Natural killer cell (primary cell): ENCODE measurements at places on chromosomes 4 and X. TPM values are rescaled to one million over a fixed set of nuclear protein-coding genes. Genes with fewer than 3 reads are reported as not detected.

Gene ENAM
- not detected for total RNA-seq

Gene INTS12
- 19.9 TPM for total RNA-seq

DNA sequence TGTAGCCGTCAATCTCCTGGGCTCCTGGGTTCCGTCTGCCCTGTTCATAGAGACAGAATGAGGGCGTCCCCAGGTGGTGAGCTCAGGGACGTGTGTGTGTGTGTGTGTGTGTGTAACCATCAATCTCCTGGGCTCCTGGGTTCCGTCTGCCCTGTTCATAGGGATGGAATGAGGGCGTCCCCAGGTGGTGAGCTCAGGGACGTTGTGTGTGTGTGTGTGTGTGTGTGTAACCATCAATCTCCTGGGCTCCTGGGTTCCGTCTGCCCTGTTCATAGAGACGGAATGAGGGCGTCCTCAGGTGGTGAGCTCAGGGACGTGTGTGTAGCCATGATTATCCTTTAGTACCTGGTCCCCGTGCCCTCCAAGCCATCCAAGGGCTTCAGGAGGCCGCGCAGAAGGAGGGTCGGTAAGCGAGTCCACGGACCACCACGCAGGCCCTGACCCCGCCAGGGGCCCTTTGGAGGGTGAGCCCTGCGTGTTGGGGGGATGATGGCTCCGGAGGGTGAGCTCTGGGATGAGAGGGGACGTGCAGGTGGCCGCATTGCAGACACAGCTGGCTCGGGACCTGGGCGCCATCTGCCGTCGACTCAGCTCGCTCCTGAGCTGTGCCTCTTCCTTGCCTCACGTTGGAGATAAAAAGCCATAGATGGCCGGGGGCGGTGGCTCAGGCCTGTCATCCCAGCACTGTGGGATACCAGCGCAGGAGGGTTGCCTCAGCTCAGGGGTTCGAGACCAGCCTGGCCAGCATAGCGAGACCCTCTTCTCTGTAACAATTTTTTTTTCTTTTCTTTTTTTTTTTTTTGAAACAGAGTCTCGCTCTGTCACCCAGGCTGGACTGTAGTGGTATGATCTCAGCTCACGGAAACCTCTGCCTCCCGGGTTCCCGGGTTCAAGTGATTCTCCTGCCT lies 5.4 kb upstream of the GTPBP6 start:
- DNase-seq = peak; percentile 73

DNA sequence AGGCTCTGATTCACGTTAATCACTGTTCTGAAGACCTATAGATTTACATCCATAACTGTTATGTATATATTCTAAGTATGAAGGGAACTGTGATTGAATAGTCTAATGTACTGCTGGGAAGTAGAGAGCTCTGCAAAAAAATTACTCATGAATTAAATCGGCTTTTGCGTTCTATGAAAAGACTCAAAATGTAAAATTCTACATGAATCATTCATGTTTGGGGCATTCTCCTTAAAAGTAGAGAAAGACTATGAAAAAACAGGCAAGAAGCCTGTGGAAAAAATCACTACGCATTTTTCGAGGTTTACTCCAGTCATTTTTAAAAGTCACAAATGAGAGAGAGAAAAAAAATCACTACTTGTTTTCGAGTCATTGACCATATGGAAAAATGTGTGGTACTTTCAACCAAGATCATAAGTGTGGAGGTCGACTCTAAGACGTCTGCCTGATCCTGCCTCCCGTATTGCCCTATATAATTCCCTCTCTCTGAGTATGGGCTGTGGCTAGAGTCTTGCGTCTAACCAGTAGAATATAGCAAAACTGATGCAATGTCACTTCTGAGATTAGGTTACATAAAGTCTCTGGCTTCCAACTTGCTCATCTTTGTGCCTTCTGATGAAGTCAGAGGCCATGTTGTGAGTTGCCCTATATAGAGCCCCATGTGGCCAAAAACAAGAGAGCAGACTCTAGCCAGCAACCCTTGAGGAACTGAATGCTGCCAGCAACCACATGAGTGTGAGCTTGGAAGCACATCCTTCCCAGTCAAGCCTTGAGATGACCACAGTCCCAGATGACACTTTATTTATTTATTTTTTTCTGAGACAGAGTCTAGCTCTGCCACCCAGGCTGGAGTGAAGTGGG lies 32.1 kb upstream of the VEGFD start:
- no peak for DNase-seq

DNA sequence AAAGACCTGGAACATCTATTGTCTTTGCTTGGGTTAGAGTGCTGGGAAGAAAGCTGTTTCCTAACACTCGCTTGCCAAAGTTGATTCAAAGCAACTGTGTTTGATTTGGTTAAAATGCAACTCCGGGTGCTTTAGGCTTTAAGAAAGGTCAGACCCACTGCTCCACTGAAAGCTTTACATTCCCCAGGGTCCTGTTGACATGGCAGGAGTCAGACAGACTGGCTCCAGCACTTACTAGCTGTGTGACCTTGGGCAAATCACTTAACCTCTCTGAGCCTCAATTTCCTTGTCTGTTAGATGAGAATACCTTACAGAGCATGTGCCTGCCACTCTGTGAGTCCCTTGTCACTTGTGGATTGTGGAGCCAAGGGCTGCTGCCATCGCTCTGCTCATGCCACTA lies 39.0 kb downstream of the DGKK start:
- no peak for DNase-seq
